ENCODE measurements at places on chromosomes 11 and 22. TPM values are rescaled to one million over a fixed set of nuclear protein-coding genes. Genes with fewer than 3 reads are reported as not detected.

The DRD2 gene
- 0.26 TPM for polyA plus RNA-seq

The OR10A6 gene
- 0.26 TPM for polyA plus RNA-seq

The MPEG1 gene
- polyA plus RNA-seq, result not detected

The WT1 gene
- not detected for polyA plus RNA-seq

The HOATZ gene
- not detected for polyA plus RNA-seq

The CRYBB3 gene
- polyA plus RNA-seq, result not detected

The CD3G gene
- polyA plus RNA-seq, result not detected

The ARHGAP42 gene
- polyA plus RNA-seq, result 3.3 TPM

The PSMC3 gene
- 96.1 TPM for polyA plus RNA-seq

The SYT7 gene
- 4.4 TPM for polyA plus RNA-seq

The TNRC6B gene
- 5.6 TPM for polyA plus RNA-seq

The ADORA2A gene
- 0.37 TPM for polyA plus RNA-seq

The ANO9 gene
- 17.7 TPM for polyA plus RNA-seq

The C1QTNF5 gene
- polyA plus RNA-seq, result not detected

The RBM14 gene
- 23.8 TPM for polyA plus RNA-seq

The OR56B4 gene
- polyA plus RNA-seq, result not detected

The CREB3L1 gene
- polyA plus RNA-seq, result 0.19 TPM
